ENCODE measurements at places on chromosomes 5 and 9.
A peak's percentile ranks its signal among the peaks of the same experiment; 100 is the strongest.

DNA sequence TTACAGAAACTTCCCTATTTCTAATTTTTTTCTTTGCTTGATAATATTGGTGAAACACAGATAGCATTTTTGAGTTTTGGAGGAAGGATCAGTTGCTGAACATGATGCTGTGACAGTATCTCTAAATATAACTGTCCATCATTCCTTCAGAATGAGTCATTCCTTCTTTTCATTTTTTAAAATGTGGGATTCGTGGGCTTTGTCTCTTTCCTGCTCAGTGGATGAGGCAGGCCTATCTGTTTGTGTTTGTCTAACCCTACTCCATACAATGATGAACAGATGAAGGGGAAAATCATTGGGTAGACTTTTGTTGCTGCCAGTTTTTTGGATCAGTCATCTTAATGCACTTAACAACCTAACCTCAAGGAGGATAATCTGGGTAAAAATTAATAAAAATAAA is 15.7 kb upstream of the OR13C8 start:
- DNase-seq: no peak

DNA sequence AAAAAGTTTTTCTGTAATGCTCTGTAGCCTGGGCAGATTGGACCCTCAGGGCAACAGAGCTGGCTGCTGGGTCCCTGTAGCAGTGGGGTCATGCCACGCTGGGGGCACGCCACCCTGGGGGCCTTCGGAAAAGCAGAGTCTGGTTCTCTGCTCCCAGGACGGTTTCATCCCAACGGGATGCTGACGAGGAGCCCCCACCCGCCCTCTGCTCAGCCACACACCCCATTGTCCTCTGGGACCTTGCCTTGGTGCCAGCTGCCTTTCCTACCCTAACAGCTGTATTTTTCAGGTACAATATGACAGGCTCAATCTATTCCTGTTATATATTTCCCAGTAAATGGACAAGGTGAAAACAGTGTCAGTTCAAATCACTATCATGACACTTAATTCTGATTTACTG is 29.0 kb upstream of the MVB12B start:
- DNase-seq: no peak

- DNase-seq: no peak
These were observed 34.6 kb upstream of the ARHGAP26 start for GRCh38 chr5:142735323-142736246.

- DNase-seq: no peak
These were observed 31.1 kb downstream of the UHRF2 start for GRCh38 chr9:6444128-6444527.

GRCh38 chr5:107670087-107670931 is 428 bp downstream of the EFNA5 start:
- DNase-seq: peak; percentile 15

DNA sequence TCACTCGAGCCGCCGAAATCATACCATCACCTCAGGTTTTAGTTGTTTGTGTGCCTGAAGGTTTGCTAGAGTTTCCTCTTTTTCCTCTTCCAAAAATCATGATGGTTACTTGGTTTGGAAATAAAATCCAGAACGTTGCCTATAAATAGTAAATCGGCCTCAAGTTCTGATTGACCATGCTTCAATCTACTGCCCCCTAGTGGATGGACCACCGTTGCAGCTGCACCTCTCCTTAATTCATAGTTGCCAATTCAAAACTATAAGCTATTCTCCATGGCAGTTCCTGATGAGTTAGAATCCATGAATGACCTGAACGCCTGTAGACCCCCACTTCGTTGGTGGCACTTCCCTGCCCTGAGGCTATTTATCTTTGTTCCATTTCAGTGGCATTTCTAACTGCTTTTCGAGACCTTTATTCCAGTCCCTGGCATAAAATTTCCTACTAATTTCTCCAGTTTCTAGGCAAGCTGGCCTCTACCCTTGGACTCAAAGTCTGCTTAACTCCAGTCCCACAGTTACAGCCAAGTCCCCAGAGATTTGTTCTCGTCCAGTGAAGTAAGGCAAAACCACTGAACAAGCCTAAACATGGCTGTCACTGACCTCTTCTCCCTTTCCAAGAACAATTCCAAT is 422.6 kb downstream of the EFNA5 start:
- peak; percentile 2 for DNase-seq

DNA sequence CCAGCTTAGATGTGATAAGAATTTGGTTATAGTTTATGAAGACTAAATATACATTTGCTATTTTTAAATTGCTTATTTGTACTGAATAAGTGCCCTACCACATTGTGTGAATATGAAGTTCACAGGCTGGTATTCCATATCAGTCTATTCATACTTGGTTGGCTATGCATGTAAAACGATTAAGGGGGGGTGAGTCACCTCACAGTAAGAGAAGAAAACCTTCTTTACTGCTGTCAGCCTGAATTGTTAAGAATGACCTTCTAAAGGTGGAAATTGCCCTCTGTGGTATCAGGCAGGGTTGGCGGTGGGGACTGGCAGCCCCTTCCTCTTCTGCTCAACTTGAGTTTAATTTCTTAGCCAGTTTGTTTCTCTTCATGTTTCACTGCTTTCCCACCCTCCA is 127.0 kb upstream of the RPS23 start:
- DNase-seq: no peak

DNA sequence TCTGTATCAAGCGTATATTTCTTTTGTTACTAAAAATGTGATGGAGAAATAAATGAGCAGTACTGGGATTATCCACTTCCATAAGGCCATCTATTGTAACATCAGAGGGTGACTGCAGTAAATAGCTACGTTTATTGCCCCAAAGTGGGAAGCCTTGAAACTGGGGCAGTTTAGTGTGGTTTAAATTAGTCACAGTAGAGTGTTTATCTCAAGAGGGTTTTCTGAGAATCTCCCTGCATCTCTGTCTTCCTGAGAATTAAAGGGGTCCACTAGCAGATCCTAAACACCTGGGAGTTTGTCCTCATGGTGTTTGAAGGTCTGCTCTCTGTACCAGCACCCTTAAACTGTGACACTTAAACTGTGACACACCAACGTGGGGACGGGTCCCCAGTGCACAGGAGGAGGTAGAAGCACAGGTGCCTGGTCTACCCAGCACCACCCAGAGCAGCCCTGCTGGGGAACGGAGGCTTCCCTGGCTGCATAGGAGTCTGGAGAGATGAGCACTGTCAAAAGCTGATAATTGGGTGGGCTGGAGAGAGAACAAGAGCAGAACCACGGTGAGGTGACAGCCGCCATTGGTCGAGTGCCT is 25.2 kb downstream of the PRRC2B start:
- no peak for DNase-seq

DNA sequence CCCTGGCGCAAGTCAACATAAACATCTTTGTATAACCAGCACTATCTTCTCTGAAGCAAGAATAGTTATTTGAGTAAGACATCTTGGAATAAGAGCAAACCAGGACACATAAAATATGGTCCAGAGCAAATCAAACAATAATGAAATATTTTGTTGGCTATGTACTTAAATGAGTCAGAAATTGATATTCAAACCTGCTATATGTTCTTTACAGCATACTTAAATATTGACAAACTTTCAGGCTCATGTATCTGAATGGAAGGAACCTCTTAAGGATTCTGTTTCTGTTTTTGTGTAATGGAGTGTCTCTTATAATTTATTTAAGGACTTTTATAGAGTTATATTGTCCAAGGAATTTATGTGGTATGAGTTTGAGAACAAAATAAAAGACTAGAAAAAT is 747.3 kb downstream of the EFNA5 start:
- no peak for DNase-seq

DNA sequence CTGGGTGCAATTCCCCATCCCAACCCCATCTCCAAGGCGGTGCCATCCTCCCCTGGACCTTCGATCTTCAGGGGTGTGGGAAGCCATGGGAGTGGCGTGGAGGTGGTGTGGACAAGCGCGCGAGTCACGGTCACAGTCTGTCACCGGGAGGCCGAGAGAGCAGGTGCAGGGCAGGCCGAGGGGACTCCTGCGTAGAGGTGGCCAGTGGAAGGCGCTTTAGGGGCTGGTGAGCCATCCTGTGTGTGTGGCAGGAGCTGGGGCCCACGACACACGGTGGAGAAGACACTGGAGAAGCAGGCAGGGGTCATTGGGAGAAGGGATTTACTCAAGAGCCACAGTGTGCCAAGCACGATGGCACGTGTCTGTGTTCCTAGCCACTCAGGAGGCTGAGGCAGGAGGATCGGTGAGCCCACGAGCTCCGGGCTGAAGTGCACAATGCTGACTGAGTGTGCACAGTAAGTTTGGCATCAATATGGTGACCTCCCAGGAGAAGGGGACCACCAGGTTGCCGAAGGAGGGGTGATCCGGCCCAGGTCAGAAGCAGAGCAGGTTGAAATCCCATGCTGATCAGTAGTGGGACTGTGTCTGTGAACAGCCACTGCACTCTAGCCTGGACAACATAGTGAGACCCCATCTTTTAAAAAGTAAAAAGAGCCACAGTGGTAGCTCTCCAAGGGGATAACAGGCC is 145.1 kb upstream of the PHYKPL start:
- DNase-seq: no peak

GRCh38 chr5:131239686-131240085 is 24.2 kb upstream of the CDC42SE2 start:
- DNase-seq: no peak

DNA sequence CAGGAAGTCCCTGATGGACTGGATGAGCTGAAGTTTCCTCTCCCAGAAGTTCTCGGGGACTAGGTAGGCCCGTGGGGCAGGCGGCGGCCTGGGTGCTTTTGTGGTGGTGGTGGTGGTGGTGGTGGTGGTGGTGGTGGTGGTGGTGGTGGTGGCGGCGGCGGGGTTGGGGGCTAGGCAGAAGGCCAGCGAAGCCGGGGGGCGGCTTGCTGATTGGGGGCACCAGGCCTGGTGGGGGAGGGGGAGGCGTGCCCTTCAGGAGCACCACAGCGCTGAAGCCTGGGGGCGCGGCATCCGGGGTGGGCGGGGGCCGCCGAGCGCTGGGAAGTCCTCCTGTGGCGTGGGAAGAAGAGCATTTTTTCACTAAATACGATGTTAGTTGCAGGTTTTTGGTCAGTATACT is 26.9 kb downstream of the SPATA31C1 start:
- no peak for DNase-seq

GRCh38 chr5:129844764-129845163 is 59.5 kb upstream of the CHSY3 start:
- no peak for DNase-seq
